ENCODE measurements at places on chromosomes 6 and 20.
A peak's percentile ranks its signal among the peaks of the same experiment; 100 is the strongest.

DNA sequence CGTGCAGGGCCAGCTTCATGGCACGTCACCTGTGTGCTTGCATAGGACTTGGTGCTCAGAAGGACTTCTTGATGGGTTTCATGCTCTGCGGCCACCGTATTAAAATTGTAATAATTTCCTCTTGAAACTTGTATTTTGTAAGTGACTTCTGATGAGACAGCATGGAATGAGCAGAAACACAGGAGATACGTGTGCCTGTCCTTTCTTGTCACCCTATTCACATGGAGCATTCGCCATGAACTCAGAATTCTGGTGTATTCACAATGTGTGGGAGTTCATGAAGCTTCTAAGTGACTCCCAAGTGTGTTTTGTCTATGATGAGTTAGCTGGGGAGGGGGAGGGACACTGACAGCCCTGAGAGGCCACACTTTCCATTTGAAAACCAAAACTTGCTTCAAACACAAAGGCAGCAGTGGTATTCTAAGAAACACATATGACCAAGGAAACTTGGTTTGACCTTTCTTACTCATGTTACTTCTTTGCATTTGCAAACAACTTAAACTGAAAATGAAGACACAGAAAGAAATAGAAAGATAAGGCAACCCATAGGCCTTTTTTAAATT, 92.1 kb upstream of the NEDD9 start:
- H3K27ac ChIP-seq, result no peak overlapping the region
- no peak overlapping the region for H3K4me3 ChIP-seq
- H3K36me3 ChIP-seq, result no peaks in the 10 kb centered on the region
- DNase-seq, result no peak
- H3K4me1 ChIP-seq, result peaks cover 5% of the 10 kb centered on the region

GRCh38 chr6:68572525-68572924, 62.6 kb upstream of the ADGRB3 start:
- H3K27me3 ChIP-seq, result no peaks in the 10 kb centered on the region
- no peak for DNase-seq
- H3K36me3 ChIP-seq, result no peaks in the 10 kb centered on the region
- H3K4me3 ChIP-seq, result no peak overlapping the region

GRCh38 chr6:4808396-4808795, 32.2 kb downstream of the CDYL start:
- peaks cover 35% of the 10 kb centered on the region for H3K4me1 ChIP-seq
- no peaks in the 10 kb centered on the region for H3K36me3 ChIP-seq
- no peak for DNase-seq
- H3K27me3 ChIP-seq, result no peaks in the 10 kb centered on the region
- H3K27ac ChIP-seq, result no peak overlapping the region

DNA sequence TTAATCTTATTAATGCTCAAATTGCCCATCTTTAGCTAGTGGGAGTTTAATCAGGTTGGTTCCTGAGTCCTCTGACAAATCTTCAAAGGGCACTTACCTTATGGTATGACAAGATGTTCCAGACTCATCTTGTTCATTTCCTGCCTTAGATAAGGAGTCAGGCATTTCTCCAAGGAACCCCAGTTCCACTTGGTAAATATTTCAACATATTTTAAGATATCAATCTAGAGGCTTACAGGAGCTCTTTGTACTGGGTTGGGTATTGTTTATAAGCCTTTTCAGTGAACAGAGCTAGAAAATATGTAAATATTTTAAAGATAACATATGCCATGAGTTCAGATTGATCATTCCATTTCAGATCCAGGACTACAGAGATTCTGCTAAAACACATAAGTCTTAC, 159.8 kb downstream of the RCAN2 start:
- no peak for DNase-seq
- no peaks in the 10 kb centered on the region for H3K4me1 ChIP-seq
- H3K36me3 ChIP-seq, result no peaks in the 10 kb centered on the region
- no peaks in the 10 kb centered on the region for H3K27me3 ChIP-seq
- H3K27ac ChIP-seq, result no peak overlapping the region
- no peak overlapping the region for H3K4me3 ChIP-seq

GRCh38 chr20:41131594-41132387, 5.6 kb upstream of the PLCG1 start:
- H3K27me3 ChIP-seq, result no peaks in the 10 kb centered on the region
- no peak overlapping the region for H3K4me3 ChIP-seq
- peak; percentile 62 for DNase-seq
- no peak overlapping the region for H3K27ac ChIP-seq
- no peaks in the 10 kb centered on the region for H3K36me3 ChIP-seq
- H3K4me1 ChIP-seq, result peaks cover 40% of the 10 kb centered on the region

GRCh38 chr6:132872923-132873322, 58.6 kb downstream of the RPS12 start:
- DNase-seq, result no peak
- H3K36me3 ChIP-seq, result no peaks in the 10 kb centered on the region
- no peaks in the 10 kb centered on the region for H3K4me1 ChIP-seq
- no peak overlapping the region for H3K4me3 ChIP-seq
- no peaks in the 10 kb centered on the region for H3K27me3 ChIP-seq
- no peak overlapping the region for H3K27ac ChIP-seq

DNA sequence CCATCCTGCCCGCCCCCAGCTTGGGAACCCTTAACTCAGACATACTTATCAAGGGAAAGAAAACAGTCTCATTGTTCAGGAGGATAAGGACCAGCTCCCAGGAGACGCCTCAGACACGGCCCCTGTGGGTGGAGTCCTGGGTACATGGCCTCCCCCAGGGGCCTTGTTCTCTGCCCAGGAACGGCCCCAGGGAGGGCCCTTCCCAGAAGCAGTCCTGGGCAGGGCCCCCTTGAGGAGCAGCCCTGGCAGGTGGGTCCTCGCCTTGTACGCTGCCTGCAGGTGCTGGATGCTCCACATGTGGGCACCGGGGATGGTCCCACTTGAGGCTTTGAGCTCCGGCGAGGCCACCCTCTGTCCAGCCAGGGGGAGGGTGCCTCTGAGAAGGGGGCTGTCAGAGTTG, 4.5 kb upstream of the GATA5 start:
- H3K36me3 ChIP-seq, result no peaks in the 10 kb centered on the region
- no peak overlapping the region for H3K4me3 ChIP-seq
- DNase-seq, result no peak
- H3K27ac ChIP-seq, result no peak overlapping the region
- peaks cover 96% of the 10 kb centered on the region for H3K27me3 ChIP-seq
- peaks cover 31% of the 10 kb centered on the region for H3K4me1 ChIP-seq

GRCh38 chr20:54485631-54486030, 10.2 kb downstream of the DOK5 start:
- H3K4me1 ChIP-seq, result no peaks in the 10 kb centered on the region
- H3K36me3 ChIP-seq, result no peaks in the 10 kb centered on the region

DNA sequence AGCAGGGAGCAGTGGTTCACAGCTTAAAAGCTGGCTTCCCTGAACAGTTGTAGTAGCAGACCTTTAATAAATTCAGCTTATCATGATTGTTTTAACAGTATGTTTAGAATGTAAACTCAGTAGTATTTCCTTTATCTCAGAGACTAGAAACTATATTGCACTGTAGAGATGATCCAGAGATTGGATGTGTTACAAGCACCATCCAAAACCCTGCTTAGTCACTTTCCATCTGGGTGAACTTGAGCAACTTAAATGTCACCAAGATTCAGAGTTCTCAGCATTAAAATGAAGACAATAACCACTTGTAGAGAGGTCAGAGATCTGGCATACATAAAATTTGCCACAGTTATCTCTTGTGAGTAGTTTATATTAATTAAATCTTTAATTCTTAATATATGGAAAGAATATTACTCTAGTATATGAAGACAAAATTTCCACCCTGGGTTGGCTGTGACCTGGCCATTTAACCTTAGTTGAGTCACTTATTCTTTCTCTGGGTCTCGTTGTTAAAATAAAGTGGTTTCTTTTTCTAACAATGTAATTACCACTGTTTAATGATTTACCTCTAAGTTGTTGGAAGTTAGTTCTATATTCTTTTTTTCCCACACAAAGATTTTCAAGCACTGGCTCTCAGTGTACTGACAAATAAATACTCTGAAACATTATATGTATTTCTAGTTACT, 239.2 kb upstream of the FKBP1C start:
- H3K36me3 ChIP-seq, result no peaks in the 10 kb centered on the region
- H3K4me1 ChIP-seq, result no peaks in the 10 kb centered on the region
- H3K27ac ChIP-seq, result no peak overlapping the region
- no peaks in the 10 kb centered on the region for H3K27me3 ChIP-seq
- no peak overlapping the region for H3K4me3 ChIP-seq

- H3K27ac ChIP-seq, result no peak overlapping the region
- DNase-seq, result no peak
- peak overlapping the region; percentile 83 for H3K4me3 ChIP-seq
- H3K36me3 ChIP-seq, result peaks cover 11% of the 10 kb centered on the region
Measured at GRCh38 chr20:56391037-56391436, 978 bp downstream of the AURKA start.

- no peaks in the 10 kb centered on the region for H3K36me3 ChIP-seq
- no peak overlapping the region for H3K4me3 ChIP-seq
- no peak overlapping the region for H3K27ac ChIP-seq
- no peak for DNase-seq
- H3K27me3 ChIP-seq, result no peaks in the 10 kb centered on the region
Measured at GRCh38 chr6:108806171-108806570, 42.1 kb upstream of the ARMC2 start.

GRCh38 chr6:51479296-51479695, 608.1 kb downstream of the PKHD1 start:
- no peaks in the 10 kb centered on the region for H3K36me3 ChIP-seq
- no peak for DNase-seq
- no peak overlapping the region for H3K4me3 ChIP-seq

DNA sequence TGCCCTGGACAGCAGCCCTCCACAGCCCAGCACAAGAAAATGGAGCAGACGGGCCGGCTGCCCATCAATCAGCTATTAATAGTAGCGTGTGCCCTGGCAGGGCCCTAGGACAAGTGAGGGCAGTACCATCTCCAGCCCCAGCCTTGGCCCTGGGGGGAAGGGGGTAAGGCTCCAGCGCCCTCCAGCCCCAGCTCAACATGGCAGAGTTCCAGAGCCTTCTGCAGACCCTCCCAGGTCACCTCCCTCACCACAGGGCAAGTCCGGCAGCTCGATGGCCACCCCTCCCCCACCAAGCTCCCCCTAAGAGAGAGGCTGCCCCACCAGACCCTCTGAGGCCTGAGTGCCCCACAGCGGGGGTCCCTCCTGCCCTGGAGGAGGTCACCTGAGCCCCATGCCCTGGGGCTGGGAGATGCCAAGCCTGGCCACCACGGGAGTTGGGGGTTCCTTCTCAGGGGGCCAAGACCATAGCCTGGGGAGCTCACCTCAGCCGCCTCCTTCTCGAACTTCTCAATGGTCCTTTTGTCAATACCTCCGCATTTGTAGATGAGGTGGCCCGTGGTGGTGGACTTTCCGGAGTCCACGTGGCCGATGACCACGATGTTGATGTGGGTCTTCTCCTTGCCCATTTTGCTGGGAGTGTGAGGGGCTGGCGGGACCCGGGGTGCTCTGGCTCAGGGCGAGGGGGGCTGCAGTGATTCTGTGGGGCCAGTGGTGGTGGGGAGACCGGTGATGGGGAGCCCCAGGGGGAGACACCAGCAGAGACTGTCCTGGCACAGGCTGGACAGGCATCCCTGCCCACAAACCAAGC, 1.5 kb downstream of the EEF1A2 start:
- H3K4me3 ChIP-seq, result no peak overlapping the region
- H3K27me3 ChIP-seq, result peaks cover 74% of the 10 kb centered on the region
- no peaks in the 10 kb centered on the region for H3K36me3 ChIP-seq
- peaks cover 36% of the 10 kb centered on the region for H3K4me1 ChIP-seq

DNA sequence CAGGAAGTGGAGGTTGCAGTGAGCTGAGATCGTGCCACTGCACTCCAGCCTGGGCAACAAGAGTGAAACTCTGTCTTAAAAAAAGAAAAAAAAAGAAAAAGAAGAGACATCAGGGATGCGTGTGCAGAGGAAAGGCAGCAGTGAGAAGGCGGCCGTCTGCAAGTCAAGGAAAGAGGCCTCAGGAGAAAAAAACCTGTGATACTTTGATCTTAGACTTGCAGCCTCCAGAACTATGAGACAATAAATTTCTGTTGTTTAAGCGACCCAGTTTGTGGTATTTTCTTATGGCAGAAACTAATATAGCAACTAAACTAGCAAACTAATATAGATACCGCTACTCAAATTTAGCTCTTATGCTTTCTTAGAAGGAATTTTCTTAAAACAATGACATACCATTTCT, 36.1 kb downstream of the FGD2 start:
- H3K4me3 ChIP-seq, result no peak overlapping the region
- peaks cover 7% of the 10 kb centered on the region for H3K4me1 ChIP-seq
- H3K36me3 ChIP-seq, result no peaks in the 10 kb centered on the region
- no peak for DNase-seq
- no peaks in the 10 kb centered on the region for H3K27me3 ChIP-seq
- no peak overlapping the region for H3K27ac ChIP-seq

GRCh38 chr20:57383447-57384347, 7.5 kb upstream of the RBM38 start:
- H3K27me3 ChIP-seq, result no peaks in the 10 kb centered on the region
- no peak overlapping the region for H3K27ac ChIP-seq
- H3K36me3 ChIP-seq, result peaks cover 28% of the 10 kb centered on the region
- H3K4me1 ChIP-seq, result no peaks in the 10 kb centered on the region
- DNase-seq, result no peak

GRCh38 chr6:144931172-144932035, 646.3 kb downstream of the UTRN start:
- no peak overlapping the region for H3K27ac ChIP-seq
- H3K36me3 ChIP-seq, result no peaks in the 10 kb centered on the region
- H3K4me3 ChIP-seq, result no peak overlapping the region

GRCh38 chr20:3874194-3874844, 14.9 kb upstream of the PANK2 start:
- H3K36me3 ChIP-seq, result peaks cover 34% of the 10 kb centered on the region
- DNase-seq, result no peak
- peaks cover 6% of the 10 kb centered on the region for H3K4me1 ChIP-seq
- no peaks in the 10 kb centered on the region for H3K27me3 ChIP-seq
- H3K27ac ChIP-seq, result no peak overlapping the region
- H3K4me3 ChIP-seq, result no peak overlapping the region

- H3K4me3 ChIP-seq, result no peak overlapping the region
- H3K27me3 ChIP-seq, result no peaks in the 10 kb centered on the region
- no peaks in the 10 kb centered on the region for H3K36me3 ChIP-seq
- no peak for DNase-seq
Measured at GRCh38 chr20:33869283-33869682, 58.1 kb downstream of the CHMP4B start.

- H3K4me3 ChIP-seq, result no peak overlapping the region
- no peaks in the 10 kb centered on the region for H3K4me1 ChIP-seq
- no peak overlapping the region for H3K27ac ChIP-seq
Measured at GRCh38 chr6:7846966-7847818, 63.4 kb downstream of the TXNDC5 start.

DNA sequence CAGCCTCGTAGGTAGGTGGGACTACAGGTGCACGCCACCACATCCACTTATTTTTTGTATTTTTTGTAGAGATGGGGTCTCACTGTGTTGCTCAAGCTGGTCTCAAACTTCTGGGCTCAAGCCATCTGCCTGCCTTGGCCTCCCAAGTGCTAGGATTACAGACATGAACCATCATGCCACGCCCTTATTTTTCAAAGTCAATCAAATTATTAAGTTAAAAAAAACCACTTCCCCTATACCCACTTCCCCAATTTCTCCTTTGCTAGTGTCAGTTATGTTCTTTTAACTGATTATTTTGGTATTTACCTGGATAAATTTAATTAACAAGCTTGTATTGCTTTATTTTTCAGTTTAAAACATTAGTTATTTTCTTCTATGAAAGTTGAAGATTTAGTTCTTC, 49.6 kb downstream of the RIOK1 start:
- no peak overlapping the region for H3K4me3 ChIP-seq
- H3K36me3 ChIP-seq, result no peaks in the 10 kb centered on the region
- DNase-seq, result no peak
- no peaks in the 10 kb centered on the region for H3K27me3 ChIP-seq
- no peak overlapping the region for H3K27ac ChIP-seq

- no peak for DNase-seq
- H3K4me1 ChIP-seq, result no peaks in the 10 kb centered on the region
- no peaks in the 10 kb centered on the region for H3K36me3 ChIP-seq
Measured at GRCh38 chr20:12061466-12061865, 143.8 kb downstream of the BTBD3 start.

All from suprapubic skin (tissue), 4 donors.